GM20000 (cell line): ENCODE measurements at places on chromosomes 1 and 21.
A peak's percentile ranks its signal among the peaks of the same experiment; 100 is the strongest.

- DNase-seq, result no peak
Observed at GRCh38 chr1:53143527-53143926, 1.1 kb upstream of the SLC1A7 start.

GRCh38 chr1:81605023-81605422 lies 195.7 kb upstream of the ADGRL2 start:
- no peak for DNase-seq

DNA sequence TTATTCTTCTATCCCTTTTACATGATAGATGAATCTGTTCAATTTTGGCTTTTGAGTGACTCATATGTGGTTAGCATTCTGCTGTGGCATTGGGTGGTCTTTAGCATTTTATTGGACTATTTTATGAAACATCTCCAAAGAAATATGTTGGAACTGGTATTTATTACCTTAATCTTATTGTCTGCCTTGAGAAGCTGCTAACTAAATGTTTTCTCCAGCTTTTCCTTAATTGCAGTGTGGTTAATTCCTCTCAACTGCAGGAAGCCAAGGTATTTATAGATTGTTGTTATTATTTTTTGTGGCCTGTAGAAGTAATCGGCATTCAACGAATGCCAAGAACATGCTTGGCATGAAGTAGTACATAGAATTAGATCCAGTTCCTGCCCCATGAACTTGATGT lies 64.1 kb downstream of the NOS1AP start:
- DNase-seq, result no peak

DNA sequence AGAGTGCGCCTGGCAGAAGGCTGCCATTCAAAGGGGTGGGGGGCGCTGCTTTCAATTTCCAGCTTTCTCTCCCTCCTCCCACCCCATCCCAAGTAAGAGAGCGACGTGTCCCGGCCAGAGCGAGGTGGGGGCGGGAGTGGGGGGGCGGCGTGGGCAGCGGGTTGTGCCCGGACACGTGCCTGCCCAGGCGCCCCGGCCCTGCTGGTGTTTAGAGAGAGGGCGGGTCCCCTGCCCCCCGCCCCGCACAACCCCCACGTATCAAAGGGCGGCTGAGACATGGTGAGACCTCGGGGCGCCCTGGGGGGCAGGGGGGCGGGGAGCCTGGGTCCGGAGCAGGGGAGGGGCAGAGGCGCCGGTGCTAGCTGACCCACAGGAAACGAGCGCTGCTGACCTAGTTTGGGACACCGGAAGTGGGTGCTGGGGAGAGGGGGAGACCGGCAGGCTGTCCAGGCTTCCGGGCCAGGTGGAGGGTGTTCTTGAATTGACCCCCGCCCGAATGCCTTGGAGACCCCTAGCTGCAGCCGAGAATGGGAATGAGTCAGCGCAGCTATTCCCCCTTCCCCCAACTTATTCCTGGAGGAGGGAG lies 1.3 kb downstream of the ZBTB7B start:
- peak; percentile 70 for DNase-seq

- DNase-seq, result no peak
Observed at GRCh38 chr1:30134466-30135217, 588.7 kb downstream of the MATN1 start.

GRCh38 chr1:92985101-92985500 lies 23.8 kb upstream of the DIPK1A start:
- no peak for DNase-seq

DNA sequence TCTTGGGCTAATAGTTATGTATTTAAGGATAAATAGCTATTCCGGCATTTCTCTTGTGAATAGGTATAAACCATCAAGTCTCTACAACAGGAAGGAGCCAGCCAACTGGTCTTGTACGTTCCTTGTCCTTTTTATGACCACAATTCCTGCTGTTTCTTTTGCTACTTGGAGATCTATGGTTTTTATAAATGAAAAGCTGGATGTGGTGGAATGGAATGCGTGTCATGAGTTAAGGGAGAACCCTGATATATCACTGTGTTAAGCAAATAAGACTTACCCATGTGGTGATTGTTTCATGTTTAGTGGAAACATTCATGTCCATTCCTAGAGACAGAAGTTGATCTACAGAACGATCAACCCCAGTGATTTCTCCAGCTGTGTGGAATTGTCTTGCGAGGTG lies 282.1 kb downstream of the RPS6KC1 start:
- no peak for DNase-seq

GRCh38 chr1:25927521-25928265 lies 21.5 kb upstream of the STMN1 start:
- DNase-seq, result no peak

- DNase-seq, result no peak
Observed at GRCh38 chr1:78641558-78641957, 8.1 kb upstream of the IFI44 start.

DNA sequence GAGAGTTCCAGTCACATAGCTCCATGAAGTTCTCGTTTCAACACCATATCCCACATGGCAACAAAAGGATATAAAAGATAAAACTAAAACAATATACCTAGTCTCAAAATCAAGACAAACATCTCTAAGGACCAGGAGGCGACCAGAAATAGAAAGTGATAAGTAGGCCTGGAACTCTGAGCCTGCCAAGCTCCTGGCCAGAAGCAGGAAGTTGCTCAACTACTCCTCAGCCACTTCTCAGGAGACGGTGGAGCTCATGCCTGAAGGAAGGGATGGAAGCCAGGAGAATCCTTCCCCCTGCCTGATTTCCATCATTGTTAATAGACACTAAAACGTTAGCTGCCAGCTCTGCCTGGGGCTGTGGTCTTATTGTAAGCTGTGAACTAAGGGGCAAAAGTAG lies 94.7 kb downstream of the DISP1 start:
- DNase-seq, result no peak

DNA sequence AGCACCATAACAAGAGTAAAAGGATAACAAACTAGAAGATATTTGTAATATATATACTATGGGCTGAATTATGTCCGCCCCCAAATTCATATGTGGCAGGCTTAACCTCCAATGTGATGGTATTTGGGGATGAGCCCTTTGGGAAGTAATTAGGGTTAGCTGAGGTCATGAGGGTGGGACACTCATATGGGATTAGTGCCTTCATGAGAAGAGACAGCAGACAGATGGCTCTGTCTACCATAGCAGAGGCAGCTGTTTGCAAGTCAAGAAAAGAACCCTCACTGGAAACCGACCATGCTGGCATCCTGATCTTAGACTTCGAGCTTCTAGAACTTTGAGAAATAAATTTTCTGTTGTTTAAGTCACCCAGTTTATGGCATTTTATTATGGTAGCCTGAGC lies 303.6 kb downstream of the LMO4 start:
- no peak for DNase-seq

- DNase-seq, result no peak
Observed at GRCh38 chr1:163834778-163835177, 513.0 kb downstream of the NUF2 start.

DNA sequence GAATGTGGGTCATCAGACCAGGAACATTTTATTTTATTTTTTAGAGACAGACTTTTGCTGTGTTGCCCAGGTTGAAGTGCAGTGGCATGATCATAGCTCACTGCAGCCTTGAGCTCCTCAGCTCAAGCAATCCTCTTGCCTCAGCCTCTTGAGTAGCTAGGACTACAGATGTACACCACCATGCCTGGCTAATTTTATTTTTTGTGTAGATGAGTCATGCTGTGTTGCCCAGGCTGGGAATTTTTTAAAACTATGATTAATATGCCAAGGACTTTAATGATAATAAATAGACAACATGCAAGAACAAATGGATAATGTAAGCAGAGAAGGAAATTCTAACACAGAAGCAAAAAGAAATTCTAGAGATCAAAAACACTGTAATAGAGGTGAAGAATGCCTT lies 142.4 kb downstream of the AK5 start:
- no peak for DNase-seq

- no peak for DNase-seq
Observed at GRCh38 chr1:211580303-211580687, 1.3 kb upstream of the SLC30A1 start.

DNA sequence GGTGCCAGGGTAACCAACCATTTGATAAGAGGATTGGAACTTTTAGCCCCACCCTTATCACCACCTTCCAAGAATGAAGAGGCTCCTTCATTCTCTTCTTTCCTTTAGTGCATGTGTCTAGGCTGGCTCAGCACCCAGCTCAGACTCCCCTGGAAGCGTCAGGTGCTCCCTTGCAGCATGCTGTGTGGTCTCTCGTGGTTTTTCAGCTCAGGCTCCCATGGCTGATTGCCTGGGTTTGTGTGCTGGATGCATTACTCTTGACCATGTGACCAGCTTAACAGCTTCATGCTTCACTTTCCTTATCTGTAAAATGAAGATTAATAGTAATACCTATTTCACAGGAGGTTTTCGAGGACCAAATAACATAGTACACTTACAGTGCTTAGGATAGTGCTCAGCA lies 198.4 kb downstream of the HHAT start:
- DNase-seq, result no peak

DNA sequence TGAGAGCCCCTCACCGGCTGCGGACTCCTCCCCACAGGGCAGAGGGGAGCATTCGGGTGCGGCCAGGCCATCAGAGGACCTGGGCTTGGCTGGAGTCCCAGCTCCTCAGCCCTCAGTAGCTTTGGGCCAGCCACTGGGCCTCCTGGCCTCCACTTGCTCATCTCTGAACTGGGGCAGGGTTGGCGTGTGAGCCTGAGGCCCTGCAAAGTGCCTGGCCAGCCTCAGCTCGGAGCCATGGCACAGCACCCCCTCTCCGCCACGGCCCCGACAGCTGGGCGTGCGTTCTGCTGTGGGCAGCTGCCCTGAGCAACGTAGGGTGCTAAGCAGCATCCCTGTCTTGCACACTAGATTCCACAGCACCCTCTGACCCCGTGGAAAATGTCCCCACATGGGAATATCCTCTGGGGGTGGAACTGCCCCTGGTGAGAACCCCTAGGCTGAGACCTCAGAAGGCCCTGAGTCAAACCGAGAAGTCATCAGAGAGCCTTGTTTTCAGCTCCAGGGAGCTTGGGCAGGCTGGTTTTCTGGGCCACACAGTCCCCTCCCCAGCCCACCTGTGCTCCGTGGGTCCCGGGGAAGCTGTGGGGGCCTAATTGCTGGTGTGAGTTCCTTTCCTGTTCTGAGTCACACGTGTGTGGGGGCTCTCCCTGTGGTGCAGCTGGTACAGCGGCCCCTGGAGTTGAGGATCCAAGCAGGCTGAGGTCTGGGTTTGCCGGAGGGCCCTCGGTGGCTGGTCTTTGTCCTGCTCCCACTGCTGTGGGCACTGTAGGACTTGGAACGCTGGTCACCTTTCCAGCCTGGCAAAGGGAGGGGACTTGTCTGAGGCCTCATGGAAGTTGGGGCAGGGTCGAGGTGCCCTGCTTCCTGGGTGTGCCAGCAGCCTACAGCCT lies 24.5 kb downstream of the TP73 start:
- peak; percentile 79 for DNase-seq

DNA sequence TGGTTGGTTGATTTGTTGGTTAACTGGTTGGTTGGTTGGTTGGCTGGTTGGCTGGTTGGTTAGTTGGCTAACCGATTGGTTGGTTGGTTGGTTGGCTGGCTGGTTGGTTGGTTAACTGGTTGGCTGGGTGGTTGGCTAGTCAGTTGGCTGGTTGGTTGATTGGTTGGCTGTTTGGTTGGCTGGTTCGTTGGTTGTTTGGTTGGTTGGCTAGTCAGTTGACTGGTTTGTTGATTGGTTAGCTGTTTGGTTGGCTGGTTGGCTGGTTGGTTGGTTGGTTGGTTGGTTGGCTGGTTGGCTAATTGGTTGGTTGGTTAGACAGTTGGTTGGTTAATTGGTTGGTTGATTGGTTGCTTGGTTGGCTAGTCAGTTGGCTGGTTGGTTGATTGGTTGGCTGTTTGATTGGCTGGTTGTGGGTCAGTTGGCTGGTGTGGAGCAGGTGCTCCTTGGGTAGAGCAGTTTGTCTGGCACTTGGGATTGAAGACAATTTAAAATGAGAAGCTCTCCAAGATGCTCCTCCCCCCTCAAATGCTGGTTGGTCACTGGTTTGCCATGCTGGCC lies 6.9 kb downstream of the RSPH1 start:
- no peak for DNase-seq

DNA sequence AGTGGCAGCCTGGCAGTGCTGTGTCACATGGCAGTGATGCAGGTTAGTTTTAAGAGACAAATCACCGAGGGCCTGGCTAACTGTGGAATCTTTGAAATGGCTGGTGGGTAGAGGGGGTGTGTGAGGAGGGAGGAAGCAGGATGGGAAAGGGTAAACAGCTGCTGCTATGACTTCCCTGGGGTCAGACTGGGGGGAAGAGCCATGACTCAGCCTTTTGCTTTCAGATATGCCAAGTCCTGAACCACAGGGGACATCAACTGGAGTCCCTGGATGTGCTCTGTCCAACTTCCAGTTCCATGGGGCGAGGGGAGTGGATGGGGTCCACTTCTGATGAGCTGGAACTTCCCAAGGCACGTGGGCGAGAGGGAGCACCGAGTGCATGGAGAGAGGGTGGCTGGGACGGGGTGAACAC lies 121.1 kb upstream of the ADAR start:
- DNase-seq, result no peak

- no peak for DNase-seq
Observed at GRCh38 chr1:109785446-109786111, 21.9 kb upstream of the EPS8L3 start.

DNA sequence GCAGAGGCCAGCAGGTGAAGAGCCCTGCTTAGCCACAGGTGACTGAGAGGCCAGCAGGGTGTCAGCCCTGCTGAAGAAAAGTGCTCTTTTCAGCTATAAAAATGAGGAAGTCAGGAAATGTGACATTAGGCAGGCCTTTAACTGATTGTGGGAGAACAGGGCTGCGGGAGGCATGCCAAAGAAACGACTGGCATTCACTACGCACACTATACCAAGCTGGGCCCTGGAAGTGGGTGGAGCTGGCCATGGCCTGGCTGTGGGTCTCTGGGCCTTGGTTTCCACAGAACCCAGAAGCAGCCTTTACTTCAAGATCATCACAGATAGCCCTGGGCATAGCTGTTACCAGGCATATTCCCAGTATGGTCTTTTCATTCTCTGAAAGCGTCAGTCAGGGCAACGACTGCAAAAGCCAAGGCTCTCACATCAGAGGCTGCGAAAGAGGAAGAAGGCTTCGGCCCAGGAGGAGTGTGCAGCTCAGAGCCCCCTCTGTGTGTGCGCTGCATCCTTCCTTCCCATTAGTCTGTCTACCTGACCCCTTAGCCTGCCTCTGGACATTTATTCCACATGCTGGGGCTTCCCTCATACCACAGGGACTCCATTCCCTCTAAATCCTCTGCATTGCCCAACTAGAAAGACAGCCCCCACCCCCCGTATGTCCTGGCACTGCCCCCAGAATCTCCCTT lies 14.3 kb downstream of the SLC2A1 start:
- DNase-seq, result no peak

GRCh38 chr1:221394011-221394544 lies 347.8 kb downstream of the DUSP10 start:
- DNase-seq, result no peak

GRCh38 chr1:189141056-189141455 lies 1336.6 kb downstream of the BRINP3 start:
- DNase-seq, result no peak
